ENCODE measurements at places on chromosomes 2 and 18. TPM values are rescaled to one million over a fixed set of nuclear protein-coding genes. Genes with fewer than 3 reads are reported as not detected.

Gene ZNF514
- 7.6 TPM for total RNA-seq

Gene SULT1C2
- 1.3 TPM for total RNA-seq

Gene DBI
- 405 TPM for total RNA-seq

Gene ZEB2
- 4.6 TPM for total RNA-seq

Gene CCL20
- 4.4 TPM for total RNA-seq

Gene NEURL3
- 1.7 TPM for total RNA-seq

Gene MAP3K19
- total RNA-seq, result not detected

All from A549 treated with CpdA at 1 μM for 4 hours (cell line).